Epithelial cell of proximal tubule (primary cell): ENCODE measurements at places on chromosomes 7 and 10. TPM values are rescaled to one million over a fixed set of nuclear protein-coding genes. Genes with fewer than 3 reads are reported as not detected.

The SRRM3 gene
- 0.07 TPM in 1 of 2 replicates, not detected in the other for total RNA-seq

The MACC1 gene
- total RNA-seq: 12.4 and 33.2 TPM in 2 replicates

The CCDC146 gene
- total RNA-seq: 0.07 and 5.2 TPM in 2 replicates

The OR13A1 gene
- total RNA-seq: not detected in 2 replicates

The PIP gene
- not detected in 2 replicates for total RNA-seq

The RSU1 gene
- total RNA-seq: 46.9 and 60.7 TPM in 2 replicates

The GPR85 gene
- 0.22 TPM in 1 of 2 replicates, not detected in the other for total RNA-seq

The OPN4 gene
- total RNA-seq: not detected in 2 replicates

The ASAH2 gene
- 0.14 and 0.46 TPM in 2 replicates for total RNA-seq

The C7orf33 gene
- not detected in 2 replicates for total RNA-seq

The AGBL3 gene
- total RNA-seq: 1.7 and 4.0 TPM in 2 replicates

The PCLO gene
- 0.58 TPM in 2 replicates for total RNA-seq

The PARD3 gene
- 70.5 and 97.8 TPM in 2 replicates for total RNA-seq

The CALML3 gene
- total RNA-seq: not detected in 2 replicates

The RBP4 gene
- 2.4 and 2.7 TPM in 2 replicates for total RNA-seq

The RSBN1L gene
- total RNA-seq: 7.6 and 13.0 TPM in 2 replicates
